ENCODE measurements at places on chromosomes 7 and 10.

GRCh38 chr7:87570178-87570577 lies 30.5 kb downstream of the ABCB1 start:
- DNase-seq, result no peak

GRCh38 chr7:102169651-102170392 lies 116.8 kb upstream of the SH2B2 start:
- DNase-seq, result no peak

GRCh38 chr7:105257338-105257737 lies 131.4 kb downstream of the SRPK2 start:
- no peak for DNase-seq

DNA sequence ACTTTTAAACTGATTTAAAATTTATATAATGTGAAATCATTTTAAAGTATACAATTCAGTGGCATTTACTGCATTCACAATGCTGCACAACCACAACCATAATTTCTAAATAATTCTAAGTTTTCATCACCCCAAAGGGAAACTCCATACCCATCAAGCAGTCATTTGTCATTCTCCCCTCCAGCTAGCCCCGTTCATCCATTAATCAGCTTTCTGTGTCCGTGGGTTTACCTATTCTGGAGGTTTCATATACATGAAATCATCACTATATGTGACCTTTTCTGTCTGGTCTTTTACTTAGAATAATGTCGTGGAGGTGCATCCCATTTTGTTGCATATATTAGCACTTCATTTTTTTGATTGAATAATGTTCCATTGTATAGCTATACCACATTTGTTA lies 214.1 kb downstream of the ADK start:
- no peak for DNase-seq

- DNase-seq, result no peak
Observed at GRCh38 chr7:9106747-9107146, 673.3 kb downstream of the NXPH1 start.

GRCh38 chr10:23046027-23046426 lies 49.4 kb upstream of the MSRB2 start:
- DNase-seq, result no peak

DNA sequence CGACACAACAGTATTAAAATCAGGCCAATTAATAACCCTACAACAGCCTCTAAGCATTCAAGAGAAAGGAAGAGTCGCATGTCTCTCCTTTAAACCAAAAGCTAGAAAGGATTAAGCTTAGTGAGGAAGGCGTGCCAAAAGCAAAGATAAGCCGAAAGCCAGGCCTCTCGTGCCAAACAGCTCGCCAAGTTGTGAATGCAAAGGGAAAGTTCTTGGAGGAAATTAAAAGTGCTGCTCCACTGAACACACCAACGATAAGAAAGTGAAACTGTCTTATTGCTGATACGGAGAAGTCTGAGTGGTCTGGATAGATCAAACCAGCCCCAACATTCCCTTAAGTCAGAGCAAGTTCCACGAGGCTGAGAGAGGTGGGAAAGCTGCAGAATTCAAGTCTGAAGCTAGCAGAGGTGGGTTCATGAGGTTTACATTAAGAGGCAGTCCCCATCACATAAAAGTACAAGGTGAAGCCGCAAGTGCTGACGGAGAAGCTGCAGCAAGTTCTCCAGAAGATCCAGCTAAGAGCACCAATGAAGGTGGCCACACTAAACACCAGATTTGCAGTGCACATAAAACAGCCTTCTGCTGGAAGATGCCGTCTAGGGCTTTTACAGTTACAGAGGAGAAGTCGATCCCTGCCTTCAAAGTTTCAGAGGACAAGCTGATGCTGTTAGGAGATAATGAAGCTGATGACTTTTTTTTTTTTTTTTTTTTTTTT lies 194.8 kb downstream of the MAD1L1 start:
- DNase-seq, result no peak

DNA sequence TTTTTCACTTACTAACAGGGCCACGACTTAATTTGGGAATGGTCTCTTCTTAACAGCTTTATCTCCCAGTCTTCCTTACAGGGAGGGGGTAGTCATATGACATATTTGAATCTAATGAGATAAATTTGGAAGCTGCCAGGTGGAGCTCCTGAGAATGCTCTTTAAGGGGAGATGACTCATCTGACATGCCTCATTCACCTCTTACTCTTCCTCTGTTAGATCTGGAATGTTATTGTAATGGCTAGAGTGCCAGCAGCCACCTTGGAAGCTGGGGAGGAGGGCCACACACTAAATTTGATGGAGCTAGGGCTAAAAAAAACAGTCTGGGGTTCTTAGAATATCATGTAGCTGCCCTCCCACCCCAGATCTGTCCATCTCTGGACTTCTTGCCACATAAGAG lies 22.7 kb downstream of the HECW1 start:
- DNase-seq, result no peak

DNA sequence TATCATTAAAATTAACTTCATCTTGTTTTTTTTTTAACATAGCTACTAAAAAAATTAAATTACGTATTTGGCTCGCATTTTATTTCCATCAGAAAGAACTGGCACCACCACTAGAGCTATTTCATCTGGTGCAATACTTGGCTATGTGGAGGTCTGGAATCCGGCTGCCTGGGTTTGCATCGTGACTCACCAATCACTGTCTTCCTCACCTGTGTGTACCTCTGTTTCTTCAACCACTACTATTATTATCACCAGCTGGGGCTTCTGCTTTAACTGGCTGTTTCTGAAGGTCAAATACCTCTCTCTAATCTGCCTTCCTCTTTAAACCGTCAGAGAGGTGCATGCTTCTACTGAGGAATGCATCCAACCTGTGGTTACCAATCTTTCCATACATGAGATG lies 6.5 kb downstream of the WDR91 start:
- no peak for DNase-seq

- no peak for DNase-seq
Observed at GRCh38 chr7:155358066-155358947, 60.6 kb downstream of the INSIG1 start.

- DNase-seq, result no peak
Observed at GRCh38 chr7:124457841-124458240, 307.8 kb downstream of the GPR37 start.

- no peak for DNase-seq
Observed at GRCh38 chr7:102120666-102121195, 165.9 kb upstream of the SH2B2 start.

- no peak for DNase-seq
Observed at GRCh38 chr10:113661332-113661731, 2.5 kb downstream of the NRAP start.

DNA sequence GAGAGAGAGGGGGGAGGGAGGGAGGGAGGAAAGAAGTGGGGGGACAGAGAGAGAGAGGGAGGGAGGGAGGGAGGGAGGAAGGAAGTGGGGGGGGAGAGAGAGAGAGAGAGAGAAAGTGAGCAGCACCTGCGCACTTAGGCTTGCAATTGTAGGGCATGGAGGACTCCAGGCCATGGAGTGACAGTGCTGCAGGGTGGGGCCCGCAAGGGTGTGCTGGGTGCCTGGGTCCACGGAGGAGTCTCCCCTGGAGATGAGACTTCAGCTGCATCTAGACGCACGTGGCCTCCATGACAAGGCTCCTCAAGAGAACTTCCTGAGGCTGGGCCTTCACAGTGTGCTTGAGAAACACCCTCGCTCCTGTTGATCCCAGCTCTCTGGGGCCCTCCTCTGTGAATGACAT lies 44.5 kb downstream of the CLRN3 start:
- no peak for DNase-seq

- no peak for DNase-seq
Observed at GRCh38 chr7:77316219-77316978, 99.8 kb downstream of the GSAP start.

DNA sequence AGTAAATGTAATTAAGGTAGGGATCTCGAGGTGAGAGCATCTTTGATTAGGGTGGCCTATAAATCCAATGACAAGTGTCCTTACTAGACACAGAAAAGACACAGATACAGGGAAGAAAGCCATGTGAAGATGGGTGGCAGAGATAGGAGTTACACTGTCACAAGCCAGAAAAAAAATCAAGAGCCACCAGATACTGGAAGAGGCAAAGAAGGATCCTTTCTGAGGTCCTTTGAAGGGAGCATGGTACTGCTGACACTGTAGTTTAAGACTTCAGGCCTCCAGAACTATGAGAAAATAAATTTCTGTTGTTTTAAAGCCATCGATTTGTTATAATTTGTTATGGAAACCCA lies 56.6 kb downstream of the MKLN1 start:
- DNase-seq, result no peak

DNA sequence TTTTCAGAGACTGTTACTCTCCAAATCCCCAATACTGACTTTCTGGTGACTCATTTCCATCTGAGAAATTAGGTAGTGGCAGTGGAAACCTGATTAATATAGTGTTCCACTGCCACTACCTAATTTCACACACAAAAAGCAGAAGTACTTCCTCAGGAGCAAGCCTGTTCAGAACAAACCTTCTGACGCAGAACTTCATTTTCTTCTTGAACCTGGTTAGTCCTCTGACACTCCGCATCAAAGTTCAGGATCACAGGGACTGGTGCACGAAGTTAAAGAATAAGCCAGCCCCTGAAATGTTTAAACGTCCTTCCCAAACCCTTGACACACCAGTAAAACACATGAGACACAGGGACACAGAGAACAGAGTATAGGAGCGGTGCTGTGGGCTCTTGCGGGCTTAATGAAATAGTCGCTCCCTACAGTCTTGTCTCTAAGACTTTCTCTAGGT lies 4.4 kb downstream of the WDR91 start:
- no peak for DNase-seq

Measured in stimulated activated CD4-positive, alpha-beta T cell treated with anti-CD3 and anti-CD28 coated beads, Interleukin-4, amount 100 ng/mL, for 1 hour (primary cell).